ENCODE measurements at places on chromosomes 1 and 21.

DNA sequence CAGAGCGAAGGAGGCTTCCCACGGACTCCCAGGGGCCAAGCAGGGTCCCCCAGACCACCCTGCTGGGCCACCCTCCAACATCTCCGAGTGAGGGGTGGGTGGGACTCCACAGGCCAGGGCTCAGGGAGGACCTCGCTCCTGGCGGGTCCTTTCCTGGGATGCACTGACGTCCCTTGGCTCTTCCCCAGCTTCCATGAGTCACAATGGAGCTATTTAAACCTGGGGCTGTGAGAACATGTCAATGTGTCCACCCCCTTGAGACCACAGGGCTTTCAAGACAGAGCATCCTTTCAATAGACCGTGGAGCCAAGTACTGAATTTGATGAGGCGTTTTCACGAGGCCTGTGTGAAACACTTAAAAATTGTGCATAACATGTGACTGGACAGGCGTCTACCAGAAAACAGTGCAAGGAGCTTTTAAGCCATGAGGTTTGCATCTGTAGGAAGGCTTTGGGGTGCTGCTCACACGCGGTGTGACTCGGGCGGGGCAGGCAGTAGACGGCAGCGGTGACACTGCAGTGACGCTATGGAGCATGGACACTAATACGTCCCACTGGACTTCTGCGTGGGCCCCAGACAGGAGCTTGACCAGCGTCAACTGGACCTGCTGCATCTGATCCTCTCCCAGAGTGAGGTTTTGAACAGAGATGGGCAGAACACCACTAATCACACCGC, 24.1 kb upstream of the NPHP4 start:
- no peak for DNase-seq

- DNase-seq, result no peak
Measured at GRCh38 chr21:34261841-34262468, 101.9 kb upstream of the KCNE2 start.

GRCh38 chr1:232682248-232682647, 52.3 kb upstream of the SIPA1L2 start:
- DNase-seq, result no peak

GRCh38 chr1:96464522-96464921, 257.1 kb upstream of the PTBP2 start:
- no peak for DNase-seq

DNA sequence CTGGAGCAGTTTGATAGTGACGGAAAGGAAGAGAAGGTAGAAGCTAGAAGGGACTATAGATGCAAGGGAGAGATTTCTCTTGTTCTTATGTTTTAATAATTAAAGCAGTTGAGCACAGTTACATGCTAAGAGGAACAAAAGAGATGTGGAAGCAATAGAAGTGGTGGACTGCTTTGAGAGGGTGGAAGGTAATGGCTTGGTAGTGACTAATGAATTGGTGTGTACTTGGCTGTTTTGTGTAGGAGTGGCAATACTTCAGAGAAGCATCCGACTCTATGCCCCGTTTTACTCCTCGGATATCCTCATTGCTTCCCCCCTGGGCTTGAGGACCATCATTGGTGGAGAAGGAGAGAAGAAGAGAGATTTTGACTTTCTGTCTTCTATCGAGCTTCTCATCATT, 12.8 kb downstream of the UTP25 start:
- DNase-seq, result no peak

DNA sequence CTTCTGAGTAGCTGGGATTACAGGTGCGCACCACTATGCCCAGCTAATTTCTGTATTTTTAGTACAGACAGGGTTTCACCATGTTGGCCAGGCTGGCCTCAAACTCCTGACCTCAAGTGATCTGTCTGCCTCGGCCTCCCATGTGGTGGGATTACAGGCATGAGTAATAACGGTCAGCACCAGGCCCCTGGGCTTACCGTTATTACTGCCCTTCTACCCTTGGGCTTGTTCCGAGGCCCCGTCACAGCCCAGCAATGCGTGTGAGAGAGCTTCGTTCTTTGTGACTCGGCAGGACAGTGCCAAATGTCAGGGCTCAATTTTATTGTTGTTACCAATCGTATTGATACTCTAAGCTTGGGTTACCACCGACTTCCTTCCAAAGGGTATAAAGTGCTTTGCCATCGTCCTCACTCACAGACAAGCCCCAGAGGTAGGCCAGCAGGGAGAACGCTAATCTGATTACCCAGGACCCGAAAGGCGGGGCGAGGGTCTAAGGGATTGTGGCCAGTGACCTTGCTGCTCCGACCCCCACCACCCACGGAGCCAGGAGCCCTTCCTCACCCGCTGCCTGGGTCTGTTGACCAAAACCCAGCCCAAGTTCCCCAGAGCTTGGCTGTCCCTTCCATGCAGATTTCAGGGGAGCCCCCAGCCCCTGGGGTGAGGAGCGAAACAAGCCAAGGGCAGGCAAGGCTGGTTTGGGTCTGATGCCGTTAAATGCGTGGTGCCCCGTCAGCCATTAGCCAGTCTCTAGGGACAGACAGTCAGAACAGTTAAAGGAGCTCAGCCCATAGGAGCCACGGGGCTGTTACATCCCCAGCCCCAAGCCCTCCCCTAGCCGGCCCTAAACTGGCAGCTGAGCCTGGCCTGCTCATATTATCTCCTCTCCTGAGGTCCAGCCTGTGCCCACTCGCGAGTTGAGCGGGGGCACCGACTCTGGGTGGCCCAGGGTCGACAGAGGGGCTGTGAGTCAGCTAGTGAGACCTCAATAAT, 54.9 kb upstream of the CASZ1 start:
- DNase-seq, result no peak

All from NCI-H524 (cell line).